Forelimb muscle (tissue), 1 donor: ENCODE measurements at places on chromosomes 12 and 14. TPM values are rescaled to one million over a fixed set of nuclear protein-coding genes. Genes with fewer than 3 reads are reported as not detected.

INHBC gene
- polyA plus RNA-seq: 0.25 TPM

DNA sequence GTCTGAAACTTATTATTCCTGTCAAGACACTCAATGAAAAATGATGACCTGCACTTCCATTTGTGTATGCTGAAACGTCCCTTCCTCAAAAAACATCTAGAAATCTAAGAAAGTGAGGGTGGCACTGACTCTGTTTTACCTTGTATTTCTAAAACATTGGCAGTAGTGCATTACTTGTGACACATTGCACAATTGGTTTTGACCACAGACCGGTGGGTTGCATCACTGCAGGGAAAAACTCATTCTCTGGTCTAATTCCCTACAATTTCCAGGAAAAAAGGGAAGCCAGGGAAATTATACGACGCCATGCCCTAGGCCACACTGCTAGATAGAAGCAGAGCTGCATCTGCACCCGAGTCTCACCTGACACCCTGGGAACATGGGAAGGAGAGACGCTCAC is 156.7 kb downstream of the NTF3 start:
- no peak for DNase-seq

GRCh38 chr12:120713861-120714482 is 3.7 kb downstream of the UNC119B start:
- DNase-seq: peak; percentile 47

GRCh38 chr14:66288511-66288910 is 197.7 kb upstream of the CCDC196 start:
- no peak for DNase-seq

DNA sequence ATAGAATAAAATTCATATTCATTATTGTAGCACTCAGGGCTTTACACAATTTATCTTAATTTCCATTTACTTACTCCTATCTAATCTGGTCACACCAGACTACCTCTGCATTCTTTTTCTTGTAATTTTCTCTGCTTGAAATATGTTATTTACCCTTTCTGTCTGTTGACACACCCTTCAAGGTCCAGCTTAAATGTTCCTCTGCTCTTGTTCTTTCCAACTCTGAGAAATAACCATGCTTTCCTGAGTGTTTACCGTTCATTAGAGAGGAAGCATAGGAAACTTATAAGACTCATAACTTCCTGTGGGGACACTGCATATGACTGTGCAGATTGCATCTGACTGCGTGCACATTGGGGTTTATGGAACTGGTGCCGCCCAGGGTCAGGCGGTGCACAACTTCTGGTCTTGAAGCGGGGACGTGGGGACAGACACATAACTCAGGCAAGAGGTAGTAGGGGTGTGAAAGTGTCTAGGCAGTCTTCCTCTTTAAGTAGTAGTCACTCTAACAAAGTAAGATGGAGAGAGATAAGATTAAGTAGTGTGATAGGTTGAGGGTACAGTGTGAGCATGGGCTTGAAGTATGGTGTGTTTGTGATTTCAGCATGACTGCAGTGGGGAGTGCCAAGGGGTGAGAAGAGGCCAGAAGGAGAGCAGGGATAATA is 42.6 kb upstream of the FOXJ2 start:
- DNase-seq: no peak

- DNase-seq: no peak
Measured at GRCh38 chr14:55701638-55702037, 121.6 kb downstream of the KTN1 start.
